ENCODE measurements at places on chromosomes 5 and 9.

DNA sequence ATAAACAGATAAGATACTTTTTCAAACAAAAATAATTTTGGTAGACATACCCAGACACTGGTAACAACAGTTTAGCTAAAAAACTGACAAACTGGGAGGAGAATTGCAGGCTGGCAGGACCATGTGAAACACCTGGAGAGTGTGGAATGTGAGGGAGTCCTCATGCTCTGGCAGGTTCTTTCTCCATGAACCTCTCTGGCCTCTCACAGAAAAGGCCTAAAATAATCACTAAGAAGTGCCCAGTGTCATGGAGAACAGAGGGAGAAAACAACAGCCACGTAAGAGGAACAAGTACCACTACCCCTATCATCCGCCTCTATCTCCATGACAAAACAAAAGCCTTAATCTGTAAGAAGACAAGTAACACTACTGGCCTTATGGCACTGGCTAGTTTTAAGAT, 1227.5 kb upstream of the CDH9 start:
- DNase-seq, result no peak

- no peak for DNase-seq
Measured at GRCh38 chr9:96109680-96110351, 192.2 kb downstream of the HSD17B3 start.

DNA sequence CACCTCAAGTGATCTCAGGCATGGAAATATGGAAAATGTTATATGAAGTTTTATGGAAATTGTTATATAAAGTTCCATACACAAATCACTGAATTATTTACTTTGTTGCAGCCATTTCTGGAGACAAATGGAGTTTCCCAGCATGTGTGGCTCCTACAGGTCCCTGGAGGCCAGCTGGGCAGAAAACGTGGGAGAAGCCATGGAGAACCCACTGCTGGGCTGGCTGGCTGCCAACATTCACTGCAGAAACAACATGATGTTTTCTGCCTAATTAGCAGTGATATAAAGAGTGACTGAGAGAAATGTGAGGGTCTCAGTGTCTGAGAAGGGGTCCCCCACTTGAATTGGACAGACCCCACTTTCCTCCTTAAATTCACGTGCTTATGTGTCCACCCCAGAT, 208.8 kb upstream of the IRX2 start:
- no peak for DNase-seq

DNA sequence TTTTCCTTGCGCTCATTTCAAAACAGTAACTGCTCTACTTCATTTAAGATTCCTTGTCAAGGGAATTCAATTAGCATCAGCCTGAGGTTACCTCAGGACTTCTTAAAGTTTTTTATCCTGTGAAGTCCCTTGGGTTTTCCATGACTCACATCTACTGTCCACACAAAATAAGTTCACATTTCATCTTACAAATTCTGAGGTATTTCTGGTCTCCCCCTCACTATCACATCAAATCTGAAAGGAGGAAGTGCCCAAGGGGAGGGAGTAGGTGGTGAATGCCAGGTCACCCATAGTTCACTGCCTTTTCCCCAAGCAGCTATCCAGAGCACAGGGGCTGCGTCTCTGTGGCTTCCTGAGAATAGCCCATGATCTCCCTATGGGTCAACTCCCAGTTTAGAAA, 227.1 kb upstream of the NREP start:
- DNase-seq, result no peak

DNA sequence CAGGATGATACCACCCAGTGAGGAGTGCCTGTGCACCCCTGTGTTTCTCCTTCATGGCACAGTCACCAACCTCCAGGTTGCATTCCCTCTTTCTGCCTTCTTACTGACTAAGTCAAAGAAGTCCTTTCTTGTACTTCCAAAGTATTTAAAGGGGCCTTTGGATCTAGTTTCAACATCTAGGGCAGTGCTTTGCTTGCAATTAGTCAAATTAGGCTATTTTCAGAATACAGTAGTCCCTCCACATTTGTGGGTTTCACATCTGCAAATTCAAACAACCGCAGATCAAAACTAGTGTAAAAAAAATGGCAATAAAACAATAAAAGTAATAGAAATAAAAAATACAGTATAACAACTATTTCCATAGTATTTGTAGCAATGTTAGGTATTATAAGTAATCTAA, 333.9 kb upstream of the SEMA6A start:
- no peak for DNase-seq

DNA sequence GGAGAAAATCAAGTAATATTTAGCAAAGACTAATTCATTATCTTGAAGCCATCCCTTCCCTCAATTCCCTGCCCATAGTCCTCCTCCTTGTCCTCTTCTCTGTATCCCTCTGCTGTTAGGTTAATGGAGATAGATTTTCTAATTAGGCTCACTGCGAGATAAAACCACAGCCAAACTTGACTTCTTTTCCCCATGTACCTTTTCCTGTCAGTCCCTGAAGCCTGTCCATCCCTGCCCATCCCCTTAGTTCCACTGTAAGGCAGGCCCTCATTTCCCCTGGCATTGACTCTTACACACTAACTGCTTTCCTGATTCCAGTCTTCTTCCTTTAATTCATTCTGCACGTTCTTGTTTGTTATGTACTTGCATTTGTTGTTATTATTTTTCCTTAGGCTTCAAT, 1.2 kb downstream of the TLR4 start:
- DNase-seq, result no peak

DNA sequence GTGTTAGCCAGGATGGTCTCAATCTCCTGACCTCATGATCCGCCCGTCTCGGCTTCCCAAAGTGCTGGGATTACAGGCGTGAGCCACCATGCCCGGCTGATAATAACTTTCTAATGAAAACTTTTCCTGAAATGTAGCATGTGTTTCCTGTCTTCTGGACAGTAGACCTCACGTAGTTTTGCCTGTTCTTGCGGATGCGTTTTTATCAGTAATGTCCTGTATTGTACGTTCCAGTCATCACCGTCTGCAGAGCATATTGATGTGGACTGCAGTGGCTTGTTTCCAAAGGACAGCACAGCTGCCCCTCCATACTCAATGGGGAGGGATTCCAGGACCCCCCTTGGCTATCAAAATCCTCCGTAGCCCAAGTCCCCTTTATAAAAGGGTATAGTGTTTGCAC, 12.8 kb downstream of the EXOC3 start:
- no peak for DNase-seq

DNA sequence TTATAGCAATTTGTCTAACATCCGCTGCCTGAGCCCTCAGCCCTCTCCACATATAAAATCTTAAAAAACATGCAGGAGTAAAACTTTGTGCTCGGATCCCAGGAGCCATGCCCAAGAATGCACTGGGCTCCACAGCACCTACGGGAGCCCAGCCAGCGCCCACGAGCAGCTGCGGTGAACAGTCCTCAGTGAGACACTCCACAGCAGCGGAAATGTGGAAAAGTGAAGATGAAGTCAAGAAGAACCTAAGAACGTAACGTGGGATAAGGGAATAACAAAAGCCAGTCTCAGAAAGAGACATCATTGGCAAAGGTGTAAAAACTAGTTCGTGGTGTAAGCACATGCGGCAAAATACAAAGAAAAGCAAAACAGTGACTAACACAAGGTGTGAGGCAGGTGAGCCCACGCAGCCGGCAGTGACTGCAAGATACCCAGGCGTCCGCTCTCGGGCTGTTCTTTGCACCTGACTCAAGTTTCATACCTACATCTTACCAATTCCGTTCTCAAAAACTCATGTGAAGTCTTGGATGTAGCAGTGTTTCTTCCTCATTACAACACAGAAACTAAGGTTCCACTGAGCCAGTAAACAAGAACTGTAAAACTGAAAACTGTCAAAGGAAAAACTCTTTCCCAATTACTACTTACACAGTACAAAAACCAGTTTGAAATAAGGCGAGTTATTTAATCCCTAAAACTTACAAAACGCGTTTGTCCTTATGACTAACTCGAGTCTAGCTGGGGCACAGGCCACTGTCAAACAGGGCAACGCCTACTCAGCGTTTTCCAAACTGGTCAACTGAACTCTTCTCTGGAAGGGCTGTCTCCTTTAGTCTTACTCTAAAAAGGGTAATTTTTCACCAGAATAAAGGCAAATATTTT, 1.7 kb downstream of the CAMSAP1 start:
- peak; percentile 53 for DNase-seq

GRCh38 chr5:60183881-60184280, 290.4 kb upstream of the PDE4D start:
- DNase-seq, result no peak

- DNase-seq, result no peak
Measured at GRCh38 chr5:131289738-131290137, 25.9 kb downstream of the CDC42SE2 start.

DNA sequence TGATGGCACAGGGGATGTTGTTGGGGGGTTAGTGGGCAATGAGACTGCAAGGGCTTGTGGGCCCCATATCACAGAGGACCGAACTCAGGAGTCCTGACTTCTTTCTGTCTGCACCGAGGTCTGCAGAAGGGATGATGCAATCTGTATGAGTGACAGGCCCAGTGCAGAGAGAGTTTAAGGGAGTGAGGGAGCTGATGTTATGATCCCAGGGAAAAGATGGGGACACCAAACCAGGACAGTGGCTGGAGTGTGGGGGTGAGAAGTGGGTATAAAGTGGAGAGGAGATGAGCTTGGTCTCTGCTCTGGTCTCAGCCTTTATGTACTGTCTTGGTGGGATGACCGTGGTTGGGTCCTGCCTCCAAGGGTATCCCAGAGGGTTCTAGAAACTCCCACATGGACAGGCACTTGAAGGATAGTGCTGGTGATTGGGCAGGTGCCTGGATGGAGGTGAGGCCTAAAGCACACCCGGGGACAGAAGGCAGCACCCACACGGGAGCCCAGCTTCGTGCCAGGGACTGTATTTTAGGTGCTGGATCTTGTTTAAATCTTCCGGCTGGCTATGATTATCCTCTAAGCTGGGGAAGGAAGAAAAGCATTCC, 21.9 kb downstream of the GSN start:
- no peak for DNase-seq

DNA sequence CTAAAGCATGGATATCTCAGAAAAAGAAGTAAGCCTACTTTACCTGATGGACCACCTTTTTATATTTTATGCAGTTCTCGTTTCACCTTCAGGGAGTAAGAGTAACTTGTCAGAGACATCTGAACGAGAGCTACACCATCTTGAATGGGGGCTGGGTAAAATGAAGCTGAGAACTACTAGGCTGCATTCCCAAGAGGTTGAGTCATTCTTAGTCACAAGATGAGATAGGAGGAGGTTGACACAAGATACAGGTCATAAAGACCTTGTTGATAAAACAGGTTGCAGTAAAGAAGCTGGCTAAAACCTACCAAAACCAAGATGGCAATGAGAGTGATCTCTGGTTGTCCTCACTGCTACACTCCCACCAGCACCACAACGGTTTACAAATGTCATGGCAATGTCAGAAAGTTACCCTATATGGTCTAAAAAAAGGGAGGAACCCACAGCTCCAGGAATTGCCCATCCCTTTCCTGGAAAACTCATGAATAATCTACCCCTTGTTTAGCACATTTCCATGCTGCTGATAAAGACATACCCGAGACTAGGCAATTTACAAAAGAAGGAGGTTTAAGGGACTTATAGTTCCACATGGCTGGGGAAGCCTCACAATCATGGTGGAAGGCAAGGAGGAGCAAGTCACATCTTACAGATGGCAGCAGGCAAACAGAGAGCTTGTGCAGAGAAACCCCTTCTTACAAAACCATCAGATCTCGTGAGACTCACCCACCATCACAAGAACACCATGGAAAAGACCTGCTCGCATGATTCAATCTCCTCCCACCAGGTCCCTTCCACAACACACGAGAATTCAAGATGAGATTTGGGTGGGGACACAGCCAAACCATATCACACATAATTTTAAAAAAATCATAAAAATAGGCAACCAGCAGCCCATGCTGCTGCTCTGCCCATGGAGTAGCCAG, 62.5 kb downstream of the GIN1 start:
- DNase-seq, result no peak

GRCh38 chr5:147857302-147858129, 21.0 kb upstream of the SCGB3A2 start:
- peak; percentile 74 for DNase-seq

DNA sequence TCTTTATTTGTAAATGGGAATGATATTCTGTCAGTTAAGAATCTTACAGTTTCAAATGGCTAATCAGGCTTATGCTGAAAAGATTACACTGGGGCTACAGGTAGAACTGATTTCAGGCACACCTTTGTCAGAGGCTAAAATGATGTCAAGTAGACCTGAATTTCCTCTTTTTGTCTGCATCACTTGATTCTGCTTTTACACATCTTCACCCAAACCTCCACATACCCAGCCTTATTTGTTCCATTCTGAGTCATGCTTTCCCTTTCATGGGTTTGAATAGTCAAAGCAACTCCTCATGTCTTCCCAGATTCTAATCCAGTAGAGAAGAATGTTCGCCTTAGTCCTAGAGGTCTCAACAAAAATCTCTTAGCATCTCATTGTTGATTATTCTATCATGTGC, 156.4 kb downstream of the CWC27 start:
- DNase-seq, result no peak

GRCh38 chr5:30968971-30969370, 224.5 kb upstream of the CDH6 start:
- DNase-seq, result no peak

- peak; percentile 74 for DNase-seq
Measured at GRCh38 chr9:35611230-35611797, 6.3 kb downstream of the TESK1 start.

- no peak for DNase-seq
Measured at GRCh38 chr5:88858392-88858791, 24.6 kb downstream of the MEF2C start.

GRCh38 chr5:178381206-178381605, 148.6 kb upstream of the PHYKPL start:
- DNase-seq, result no peak

Measured in G401 (cell line).